PC-3 (cell line): ENCODE measurements at places on chromosomes 3 and 15. TPM values are rescaled to one million over a fixed set of nuclear protein-coding genes. Genes with fewer than 3 reads are reported as not detected.

The FGD5 gene
- total RNA-seq = not detected in 2 replicates

GRCh38 chr3:19945534-19945933, 1.4 kb upstream of the RAB5A start:
- no peaks in the 10 kb centered on the region; the same call in 1 of the 2 replicates for H3K36me3 ChIP-seq
- DNase-seq = peak; percentile 69
- peaks cover 38% of the 10 kb centered on the region for H3K4me1 ChIP-seq
- H3K27ac ChIP-seq = peak overlapping the region; percentile 87

The GPR149 gene
- total RNA-seq = not detected in 2 replicates

The PLSCR4 gene
- total RNA-seq = 0.69 and 0.84 TPM in 2 replicates

The C3orf20 gene
- total RNA-seq = not detected in 2 replicates

GRCh38 chr3:152615681-152616080, 219.2 kb upstream of the P2RY1 start:
- no peaks in the 10 kb centered on the region for H3K36me3 ChIP-seq
- no peaks in the 10 kb centered on the region for H3K4me1 ChIP-seq
- no peak overlapping the region for H3K27ac ChIP-seq
- no peak overlapping the region for H3K4me3 ChIP-seq
- peak; percentile 28 for DNase-seq

The ECE2 gene
- not detected in 2 replicates for total RNA-seq

GRCh38 chr3:171955598-171955997, 83.8 kb upstream of the FNDC3B start:
- H3K27ac ChIP-seq = no peak overlapping the region
- H3K4me1 ChIP-seq = peaks cover 58% of the 10 kb centered on the region
- no peaks in the 10 kb centered on the region for H3K27me3 ChIP-seq
- H3K4me3 ChIP-seq = no peak overlapping the region
- H3K36me3 ChIP-seq = no peaks in the 10 kb centered on the region
- no peak for DNase-seq

DNA sequence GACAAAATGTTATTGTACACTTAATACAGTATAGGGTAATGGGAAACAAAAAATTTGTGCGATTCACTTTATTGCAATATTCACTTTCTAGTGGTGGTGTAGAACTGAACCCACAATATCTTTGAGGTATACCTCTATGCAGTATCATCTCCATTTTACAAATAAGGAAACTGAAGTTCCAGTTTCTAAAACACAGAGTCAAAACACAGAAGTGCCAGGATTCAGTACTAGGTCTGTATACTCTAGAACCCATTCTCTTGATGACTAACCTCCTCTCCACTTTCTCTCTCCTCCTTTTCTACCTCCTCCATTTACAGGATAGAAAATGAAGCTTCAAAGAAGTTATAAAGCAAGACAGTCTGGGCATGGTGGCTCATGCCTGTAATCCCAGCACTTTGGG, 62.2 kb downstream of the MB21D2 start:
- H3K27ac ChIP-seq = no peak overlapping the region
- no peak overlapping the region for H3K4me3 ChIP-seq
- H3K27me3 ChIP-seq = no peaks in the 10 kb centered on the region
- H3K4me1 ChIP-seq = peaks cover 29% of the 10 kb centered on the region
- H3K36me3 ChIP-seq = peaks cover 10% of the 10 kb centered on the region; the same call in 1 of the 2 replicates

The CLEC3B gene
- 1.8 TPM in 1 of 2 replicates, not detected in the other for total RNA-seq

The ATP13A5 gene
- total RNA-seq = not detected in 2 replicates
